ENCODE measurements at places on chromosomes 5 and 9.

GRCh38 chr5:133994990-133995333 is 9.8 kb downstream of the VDAC1 start:
- no peaks in the 10 kb centered on the region for H3K36me3 ChIP-seq
- no peaks in the 10 kb centered on the region for H3K27me3 ChIP-seq
- no peak for DNase-seq
- H3K27ac ChIP-seq: no peak overlapping the region
- no peak overlapping the region for H3K4me3 ChIP-seq
- peaks cover 21% of the 10 kb centered on the region for H3K4me1 ChIP-seq

- H3K36me3 ChIP-seq: no peaks in the 10 kb centered on the region
- DNase-seq: no peak
- H3K27ac ChIP-seq: no peak overlapping the region
- peak overlapping the region; percentile 95 for H3K4me3 ChIP-seq
- H3K4me1 ChIP-seq: peaks cover 5% of the 10 kb centered on the region
- no peaks in the 10 kb centered on the region for H3K27me3 ChIP-seq
Observed at GRCh38 chr5:134758176-134758503, 439 bp upstream of the DDX46 start.

DNA sequence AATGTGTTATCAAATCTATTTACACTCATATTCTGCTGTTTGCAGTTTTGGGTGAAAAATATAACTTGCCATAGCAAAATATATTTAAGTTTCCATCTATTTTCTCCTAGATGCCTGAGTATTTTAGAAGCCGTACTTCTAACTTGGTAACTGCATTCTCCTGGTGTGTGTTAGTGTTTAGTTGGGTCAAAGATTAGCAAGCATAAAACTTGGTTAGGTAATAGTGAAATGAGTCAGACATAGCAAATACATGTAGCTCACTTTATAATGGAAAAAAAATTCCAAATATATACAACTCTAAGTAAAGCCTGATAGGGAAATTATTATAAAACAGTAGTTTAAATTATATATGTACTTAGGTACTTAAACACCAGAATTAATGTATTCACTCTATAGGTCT is 640.7 kb upstream of the ST8SIA4 start:
- no peak overlapping the region for H3K4me3 ChIP-seq
- H3K4me1 ChIP-seq: no peaks in the 10 kb centered on the region
- no peak for DNase-seq
- H3K27ac ChIP-seq: no peak overlapping the region
- no peaks in the 10 kb centered on the region for H3K27me3 ChIP-seq

DNA sequence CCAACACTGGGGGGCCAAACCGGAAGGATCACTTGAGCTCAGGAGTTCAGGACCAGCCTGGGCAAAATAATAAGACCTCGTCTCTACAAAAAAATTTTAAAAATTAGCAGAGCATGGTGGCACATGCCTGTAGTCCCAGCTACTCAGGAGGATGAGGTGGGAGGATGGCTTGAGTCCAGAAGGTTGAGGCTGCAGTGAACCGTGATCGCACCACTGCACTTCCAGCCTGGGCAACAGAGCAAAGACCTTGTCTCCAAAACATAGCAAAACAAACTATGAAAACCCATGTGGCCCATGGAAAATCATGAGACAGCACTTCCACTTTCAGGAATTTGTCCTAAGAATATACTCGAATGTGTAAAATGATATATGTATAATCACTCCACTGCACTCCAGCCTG is 6.1 kb downstream of the SETX start:
- no peak for DNase-seq
- no peaks in the 10 kb centered on the region for H3K27me3 ChIP-seq
- H3K36me3 ChIP-seq: peaks cover 22% of the 10 kb centered on the region
- no peak overlapping the region for H3K4me3 ChIP-seq

- no peak for DNase-seq
- no peaks in the 10 kb centered on the region for H3K4me1 ChIP-seq
- no peak overlapping the region for H3K27ac ChIP-seq
- H3K36me3 ChIP-seq: no peaks in the 10 kb centered on the region
Observed at GRCh38 chr9:74817281-74817810, 70.4 kb downstream of the TRPM6 start.

- DNase-seq: no peak
- H3K27me3 ChIP-seq: no peaks in the 10 kb centered on the region
- H3K36me3 ChIP-seq: no peaks in the 10 kb centered on the region
- H3K4me1 ChIP-seq: no peaks in the 10 kb centered on the region
- peak overlapping the region; percentile 69 for H3K4me3 ChIP-seq
Observed at GRCh38 chr5:75335952-75336614, 937 bp upstream of the HMGCR start.

DNA sequence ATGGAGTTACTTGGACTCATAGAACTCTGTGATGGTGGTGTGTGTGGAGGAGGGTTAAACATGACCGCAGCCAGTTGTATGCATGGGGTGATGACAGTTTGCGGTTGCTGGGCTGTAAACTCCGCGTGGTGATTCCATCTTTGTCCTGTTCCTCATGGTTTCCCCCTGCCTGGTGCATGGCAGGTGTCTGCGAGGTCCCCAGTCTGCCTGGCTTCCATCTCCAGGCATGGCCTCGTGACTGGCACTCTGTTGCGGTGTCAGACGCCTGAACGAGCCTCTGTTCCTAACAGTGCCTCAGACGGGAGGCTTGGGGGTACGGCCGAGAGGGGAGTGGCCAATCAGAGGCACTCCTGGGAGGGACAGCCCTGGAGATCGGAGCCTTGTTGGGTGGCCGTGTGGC is 33.9 kb upstream of the SH3PXD2B start:
- H3K27ac ChIP-seq: no peak overlapping the region
- H3K27me3 ChIP-seq: no peaks in the 10 kb centered on the region
- H3K4me1 ChIP-seq: no peaks in the 10 kb centered on the region
- H3K4me3 ChIP-seq: no peak overlapping the region

- no peak overlapping the region for H3K4me3 ChIP-seq
- no peaks in the 10 kb centered on the region for H3K36me3 ChIP-seq
- H3K4me1 ChIP-seq: no peaks in the 10 kb centered on the region
- no peak for DNase-seq
- no peak overlapping the region for H3K27ac ChIP-seq
Observed at GRCh38 chr9:126389992-126390391, 63.4 kb downstream of the MVB12B start.

DNA sequence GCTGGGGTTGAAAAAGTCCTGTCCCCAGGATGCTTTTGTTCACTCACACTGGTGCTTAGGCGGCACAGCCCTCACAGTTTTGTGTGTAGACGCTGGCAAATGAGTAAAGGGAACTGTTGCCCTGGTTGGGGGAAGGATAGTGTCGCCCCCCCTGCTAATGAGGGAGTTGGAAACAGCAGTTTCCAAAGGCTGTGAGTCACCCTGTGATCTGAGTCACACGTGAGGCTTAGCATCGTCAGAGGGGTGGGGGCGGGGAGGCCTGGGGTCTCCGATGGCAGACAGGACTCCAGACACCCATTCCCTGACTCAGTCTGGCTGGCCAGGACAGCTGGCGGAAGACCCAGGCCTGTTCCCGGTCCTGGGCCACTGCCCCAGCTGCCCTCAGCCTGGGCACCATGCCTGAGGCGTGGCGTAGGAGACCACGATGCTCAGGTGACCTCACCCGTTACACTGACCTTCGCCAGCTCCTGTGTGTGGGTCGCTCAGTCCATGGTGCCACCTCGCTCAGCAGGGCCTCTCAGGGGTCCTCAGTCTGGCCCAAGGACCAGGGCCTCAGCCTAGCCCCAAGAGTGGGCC is 2.9 kb downstream of the DNAJB5 start:
- peak overlapping the region; percentile 37 for H3K27ac ChIP-seq
- H3K36me3 ChIP-seq: no peaks in the 10 kb centered on the region
- H3K4me1 ChIP-seq: no peaks in the 10 kb centered on the region
- H3K27me3 ChIP-seq: no peaks in the 10 kb centered on the region
- no peak for DNase-seq
- H3K4me3 ChIP-seq: no peak overlapping the region

GRCh38 chr9:136653323-136654079 is 9.2 kb upstream of the EGFL7 start:
- peak; percentile 54 for DNase-seq
- no peak overlapping the region for H3K4me3 ChIP-seq
- H3K27me3 ChIP-seq: no peaks in the 10 kb centered on the region
- H3K36me3 ChIP-seq: no peaks in the 10 kb centered on the region

DNA sequence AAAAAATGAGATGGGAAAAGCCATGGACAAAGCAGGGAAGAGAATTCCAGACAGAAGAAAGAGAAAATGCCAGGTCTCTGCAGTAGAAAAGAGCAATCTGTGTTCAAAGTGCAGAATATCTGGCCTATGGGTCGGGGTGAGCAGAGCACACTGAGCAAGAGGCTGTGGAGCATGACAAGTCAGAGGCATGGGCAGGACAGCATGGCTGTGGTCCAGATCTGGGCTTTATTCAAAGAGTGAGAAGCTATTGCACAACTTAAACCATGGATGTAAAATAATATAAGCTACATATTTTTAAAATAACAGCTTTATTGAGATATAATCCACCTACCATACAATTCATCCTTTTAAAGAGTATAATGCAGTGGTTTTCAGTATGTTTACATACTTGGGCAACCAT is 133.1 kb upstream of the SPDL1 start:
- no peaks in the 10 kb centered on the region for H3K4me1 ChIP-seq
- no peak for DNase-seq
- no peaks in the 10 kb centered on the region for H3K27me3 ChIP-seq
- H3K36me3 ChIP-seq: no peaks in the 10 kb centered on the region

DNA sequence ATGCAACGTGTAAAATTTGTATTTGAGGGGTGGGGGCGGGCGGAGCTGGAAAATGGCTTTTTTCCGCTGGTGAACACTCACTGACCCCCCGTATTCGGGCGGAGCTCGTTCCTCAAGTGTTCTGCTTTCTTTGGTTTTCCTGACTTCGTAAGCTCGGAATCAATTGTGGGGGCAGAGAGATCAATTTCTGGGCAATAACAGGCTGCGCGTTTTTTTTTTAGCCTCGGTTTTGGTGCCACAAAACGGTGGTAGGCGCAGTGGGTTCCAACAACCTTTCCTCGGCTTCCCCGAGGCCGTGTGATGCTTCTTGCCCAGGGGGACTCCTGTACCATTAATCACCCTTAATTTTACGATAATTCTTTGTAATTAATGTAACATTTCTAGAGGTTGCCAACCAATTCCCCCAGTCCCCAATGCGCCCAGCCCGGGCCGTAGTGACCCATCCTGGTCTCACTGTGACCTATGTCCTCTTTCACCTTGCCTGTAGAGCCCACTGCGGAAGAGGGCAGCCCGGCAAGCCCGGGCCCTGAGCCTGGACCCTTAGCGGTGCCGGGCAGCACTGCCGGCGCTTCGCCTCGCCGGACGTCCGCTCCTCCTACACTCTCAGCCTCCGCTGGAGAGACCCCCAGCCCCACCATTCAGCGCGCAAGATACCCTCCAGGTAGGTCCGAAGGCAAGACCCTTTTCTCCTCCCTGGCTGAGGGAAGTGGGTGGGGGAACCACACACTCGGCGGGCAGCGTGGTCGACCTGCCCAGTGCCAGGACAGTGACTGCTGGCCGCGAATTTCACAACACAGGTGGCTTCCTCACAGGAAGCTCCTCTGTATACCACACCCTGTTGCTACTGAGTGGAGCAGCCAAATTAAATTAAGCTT is 3.7 kb downstream of the NR4A3 start:
- no peaks in the 10 kb centered on the region for H3K27me3 ChIP-seq
- H3K27ac ChIP-seq: no peak overlapping the region
- H3K4me1 ChIP-seq: no peaks in the 10 kb centered on the region

GRCh38 chr9:120040896-120041295 is 539.1 kb downstream of the CDK5RAP2 start:
- no peaks in the 10 kb centered on the region for H3K36me3 ChIP-seq
- H3K27ac ChIP-seq: no peak overlapping the region
- no peak for DNase-seq

- H3K27me3 ChIP-seq: no peaks in the 10 kb centered on the region
- H3K4me1 ChIP-seq: no peaks in the 10 kb centered on the region
- no peak overlapping the region for H3K27ac ChIP-seq
- DNase-seq: no peak
Observed at GRCh38 chr9:84436386-84437109, 96.0 kb upstream of the SLC28A3 start.

DNA sequence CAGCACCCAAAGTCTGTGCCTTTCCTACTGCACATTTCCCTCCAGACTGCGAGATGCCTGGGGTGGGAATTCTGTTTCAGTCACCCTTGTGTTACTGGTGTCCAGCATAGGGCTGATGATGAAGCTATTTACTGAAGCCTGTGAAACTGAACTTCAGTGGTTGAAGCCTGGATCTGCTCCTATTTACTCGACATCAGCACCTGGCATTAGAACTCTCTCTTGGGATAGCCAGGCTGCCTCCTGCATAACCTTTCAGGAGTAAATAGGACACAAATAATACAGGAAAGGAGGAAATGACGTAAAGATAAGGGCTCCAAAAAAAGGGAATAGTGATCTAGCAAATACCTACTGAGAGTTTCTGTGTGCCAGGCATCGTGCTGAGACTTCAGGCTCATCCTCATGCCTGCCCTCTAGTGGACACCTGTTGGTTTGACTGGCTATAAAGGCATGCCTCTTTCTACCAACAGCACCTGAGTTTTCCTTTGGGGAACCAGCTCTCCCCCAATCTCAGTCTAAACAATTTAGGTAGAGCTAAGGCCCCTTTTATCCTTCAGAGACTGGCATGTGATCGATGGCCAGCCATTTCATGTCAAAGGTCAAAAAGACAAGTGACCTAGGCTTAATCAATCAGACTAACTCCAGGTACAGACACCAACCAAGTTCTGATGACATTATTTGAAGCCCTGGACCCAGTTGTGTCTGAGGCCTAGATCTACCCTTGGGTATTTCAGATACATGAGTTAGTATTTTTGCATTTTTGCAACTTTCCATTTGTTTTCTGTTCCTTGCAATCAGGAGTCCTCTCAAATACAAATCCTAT is 192.1 kb upstream of the TRIM32 start:
- H3K4me1 ChIP-seq: peaks cover 13% of the 10 kb centered on the region
- H3K27ac ChIP-seq: no peak overlapping the region
- no peaks in the 10 kb centered on the region for H3K36me3 ChIP-seq
- H3K4me3 ChIP-seq: no peak overlapping the region

DNA sequence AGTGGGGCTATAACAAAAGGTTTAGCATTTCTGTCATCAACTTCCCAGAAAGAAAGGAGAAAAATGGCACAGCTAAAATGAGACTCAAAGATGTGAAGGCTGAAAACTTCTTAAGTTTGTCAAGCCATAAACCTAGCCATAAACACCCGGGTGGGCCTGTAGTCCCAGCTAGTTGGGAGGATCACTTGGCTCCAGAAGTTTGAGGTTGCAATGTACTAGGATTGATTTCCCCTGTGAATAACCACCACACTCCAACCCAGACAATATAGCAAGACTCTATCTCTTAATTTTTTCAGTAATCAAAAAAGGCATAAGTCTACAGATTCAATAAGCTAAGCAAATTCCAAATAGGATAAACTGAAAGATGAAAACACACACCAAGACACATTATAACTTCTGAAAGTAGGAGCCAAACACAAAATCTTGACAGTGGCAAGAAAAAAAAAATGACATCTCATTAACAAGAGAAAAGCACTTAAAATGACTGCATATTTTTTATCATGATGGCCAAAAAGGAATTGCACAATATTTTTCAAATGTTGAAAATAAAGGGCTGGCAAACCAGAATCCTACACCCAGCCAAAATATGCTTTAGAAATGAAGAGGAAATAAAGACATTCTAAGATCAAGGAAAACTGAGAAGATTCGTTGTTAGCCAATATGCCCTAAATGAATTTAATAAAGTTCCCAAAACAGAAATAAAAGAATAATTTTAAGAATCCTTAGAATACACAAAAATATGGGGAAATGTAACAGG is 308.4 kb downstream of the BRINP1 start:
- no peak overlapping the region for H3K4me3 ChIP-seq
- H3K4me1 ChIP-seq: no peaks in the 10 kb centered on the region
- DNase-seq: no peak
- H3K27ac ChIP-seq: no peak overlapping the region
- no peaks in the 10 kb centered on the region for H3K27me3 ChIP-seq
- no peaks in the 10 kb centered on the region for H3K36me3 ChIP-seq

GRCh38 chr5:52703321-52703720 is 84.4 kb upstream of the ITGA1 start:
- no peak overlapping the region for H3K27ac ChIP-seq
- no peak overlapping the region for H3K4me3 ChIP-seq
- no peaks in the 10 kb centered on the region for H3K36me3 ChIP-seq
- no peak for DNase-seq

Measured in pancreas (tissue), 10 donors.